ENCODE measurements at places on chromosomes 6 and 20.

DNA sequence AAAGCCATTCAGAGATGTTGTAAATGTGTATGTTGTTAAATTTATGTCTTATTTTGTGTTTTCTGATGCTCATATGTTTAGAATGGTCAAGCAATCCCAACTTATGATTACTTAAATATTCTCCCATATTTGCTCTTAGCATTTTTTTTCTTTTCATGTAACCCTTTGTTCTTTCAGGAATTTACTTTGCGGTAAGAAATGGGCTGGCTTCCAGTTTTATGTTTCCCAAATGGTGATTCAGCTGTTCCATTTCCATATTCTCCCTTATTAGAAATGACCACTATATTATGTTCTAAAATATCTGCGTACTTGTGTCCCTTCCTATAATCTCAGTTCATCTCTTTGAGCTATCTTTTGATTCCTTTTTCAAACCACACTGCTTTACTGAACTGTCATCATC is 113.7 kb downstream of the CDH26 start:
- DNase-seq, result no peak

DNA sequence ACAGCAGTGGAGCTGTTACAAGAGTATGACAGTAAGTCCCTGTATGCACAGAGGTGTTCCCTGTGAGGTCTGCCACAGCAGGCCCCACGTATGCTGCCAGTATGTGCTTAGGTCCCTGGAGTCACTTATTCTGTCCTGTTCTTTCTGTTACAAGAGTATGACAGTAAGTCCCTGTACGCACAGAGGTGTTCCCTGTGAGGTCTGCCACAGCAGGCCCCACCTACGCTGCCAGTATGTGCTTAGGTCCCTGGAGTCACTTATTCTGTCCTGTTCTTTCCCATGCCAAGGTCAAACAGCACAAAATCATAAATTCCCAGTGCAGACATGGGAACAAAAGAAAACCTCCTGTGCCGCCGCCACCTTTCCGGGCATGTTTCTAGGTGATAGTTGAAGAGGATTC is 192.2 kb downstream of the SASH1 start:
- DNase-seq, result no peak

GRCh38 chr20:6765469-6766058 is 1.9 kb upstream of the BMP2 start:
- no peak for DNase-seq

DNA sequence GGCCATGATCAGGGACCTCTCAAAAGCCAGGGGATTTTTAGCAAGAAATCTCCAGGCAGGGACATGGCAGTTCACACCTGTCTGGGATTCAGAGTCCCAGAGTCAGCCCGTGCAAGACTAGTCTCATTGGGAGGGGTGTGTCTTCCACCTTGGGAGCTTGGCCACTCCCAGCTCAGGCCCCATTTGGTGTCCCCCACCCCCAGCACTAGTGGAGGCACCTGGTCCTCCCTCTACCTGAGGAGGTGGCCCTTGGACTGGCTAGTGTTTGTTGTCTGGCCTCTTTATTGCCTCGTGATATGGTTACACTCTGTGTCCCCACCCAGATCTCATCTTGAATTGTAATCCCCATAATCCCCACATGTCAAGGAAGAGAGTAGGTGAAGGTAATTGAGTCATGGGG is 140.8 kb upstream of the PHACTR3 start:
- DNase-seq, result no peak

DNA sequence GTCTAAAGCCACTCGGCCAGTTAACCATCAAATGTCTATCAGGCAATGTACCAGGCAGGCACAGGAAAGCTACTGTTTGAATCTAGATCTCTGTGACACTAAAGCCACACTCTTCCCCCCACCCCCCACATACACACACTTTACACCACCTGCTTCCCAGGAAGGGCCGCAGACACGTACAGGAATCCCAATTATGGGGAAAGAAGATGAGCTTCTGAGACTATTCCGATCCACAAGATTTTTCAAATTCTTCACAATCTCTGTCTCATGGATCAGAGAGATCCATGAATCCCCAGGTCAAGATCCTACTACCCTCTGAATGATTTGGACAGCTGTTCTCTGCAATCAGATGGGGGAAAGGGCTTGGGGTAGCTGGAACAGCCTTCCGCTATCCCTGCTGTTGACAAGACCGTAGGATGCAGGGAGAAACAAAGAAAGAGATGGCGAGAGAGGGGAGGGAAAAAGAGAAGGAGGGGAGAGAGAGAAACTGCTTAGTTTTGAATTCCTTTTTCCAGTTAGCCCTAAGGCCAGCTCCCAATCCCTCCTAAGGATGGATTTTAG is 25.4 kb upstream of the RIMS4 start:
- DNase-seq, result no peak

GRCh38 chr6:11806561-11807317 is 28.1 kb upstream of the ADTRP start:
- no peak for DNase-seq

- DNase-seq, result no peak
These were observed 152.4 kb upstream of the MAN1A1 start for GRCh38 chr6:119501798-119502483.

DNA sequence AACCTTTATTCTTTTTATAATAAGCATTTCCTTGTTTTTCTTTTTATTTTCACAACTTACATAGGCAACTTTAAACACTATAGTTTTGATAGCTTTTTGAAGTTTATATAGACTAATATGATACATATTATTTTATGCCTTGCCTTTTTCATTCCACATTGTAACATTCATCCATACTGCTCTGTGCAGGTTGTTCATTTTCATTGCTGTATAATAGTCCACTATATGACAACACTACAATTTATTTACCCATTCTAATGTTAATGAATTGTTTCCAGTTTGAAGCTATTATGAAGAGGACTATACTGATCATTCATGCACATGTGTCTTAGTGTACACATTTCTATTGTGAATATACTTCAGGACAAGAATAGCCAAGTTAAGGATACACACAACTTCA is 49.1 kb downstream of the WASF1 start:
- DNase-seq, result no peak

GRCh38 chr20:44319839-44320422 is 8.9 kb upstream of the FITM2 start:
- DNase-seq, result no peak

All from stimulated activated CD4-positive, alpha-beta T cell treated with anti-CD3 and anti-CD28 coated beads, Interleukin-12 subunit alpha, Interleukin-12 subunit beta, amount 100 ng/mL, for 48 hours (primary cell).